ENCODE measurements at places on chromosomes 3 and 15. TPM values are rescaled to one million over a fixed set of nuclear protein-coding genes. Genes with fewer than 3 reads are reported as not detected.
A peak's percentile ranks its signal among the peaks of the same experiment; 100 is the strongest.

MYL3 gene
- 0.32 TPM for total RNA-seq

GRCh38 chr3:124409650-124410275, 320.5 kb upstream of the UMPS start:
- no peak for DNase-seq

ZNF620 gene
- total RNA-seq = 7.0 TPM

- DNase-seq = peak; percentile 60
Measured at GRCh38 chr3:32569540-32570420, 878 bp downstream of the DYNC1LI1 start.

DNA sequence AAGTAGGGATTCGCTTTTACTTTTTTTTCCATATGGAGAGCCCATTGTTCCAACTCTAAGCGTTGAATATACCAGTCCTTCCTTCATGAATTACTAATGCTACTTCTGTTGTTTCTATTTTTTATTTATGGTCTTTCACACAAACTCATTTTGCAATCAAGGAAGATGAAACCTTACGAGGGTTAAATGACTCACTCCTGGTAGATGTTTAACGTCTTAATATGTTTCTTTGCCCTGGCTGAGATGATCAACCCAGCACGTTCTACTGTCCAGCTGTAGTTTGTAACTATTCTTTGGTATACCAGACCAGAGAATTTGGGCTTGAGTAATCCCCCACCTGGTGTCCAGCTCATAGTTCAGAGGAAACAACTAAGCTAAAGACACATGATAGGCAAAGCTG, 23.1 kb downstream of the CDCP1 start:
- no peak for DNase-seq

HGD gene
- 46.0 TPM for total RNA-seq

GAP43 gene
- 0.96 TPM for total RNA-seq

PAQR9 gene
- total RNA-seq = not detected

DNA sequence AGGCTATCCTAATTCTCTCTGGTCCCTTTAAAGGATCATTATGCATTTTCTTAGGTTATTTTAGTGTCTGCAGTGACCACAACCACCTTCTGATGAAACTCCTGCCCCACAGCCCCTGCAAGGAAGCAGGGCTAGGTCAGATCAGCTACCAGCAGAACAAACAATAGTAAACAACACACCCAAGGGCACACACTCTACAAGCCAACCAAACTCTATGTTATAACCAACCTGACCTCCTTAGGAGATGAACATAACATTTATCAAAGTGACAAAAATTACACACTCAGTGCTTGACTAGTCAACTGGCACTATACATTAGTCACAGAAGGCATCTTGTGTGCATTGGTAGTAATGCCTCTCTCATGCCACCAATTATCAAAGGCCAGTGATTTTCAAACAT, 17.3 kb downstream of the DENND6A start:
- no peak for DNase-seq

DNA sequence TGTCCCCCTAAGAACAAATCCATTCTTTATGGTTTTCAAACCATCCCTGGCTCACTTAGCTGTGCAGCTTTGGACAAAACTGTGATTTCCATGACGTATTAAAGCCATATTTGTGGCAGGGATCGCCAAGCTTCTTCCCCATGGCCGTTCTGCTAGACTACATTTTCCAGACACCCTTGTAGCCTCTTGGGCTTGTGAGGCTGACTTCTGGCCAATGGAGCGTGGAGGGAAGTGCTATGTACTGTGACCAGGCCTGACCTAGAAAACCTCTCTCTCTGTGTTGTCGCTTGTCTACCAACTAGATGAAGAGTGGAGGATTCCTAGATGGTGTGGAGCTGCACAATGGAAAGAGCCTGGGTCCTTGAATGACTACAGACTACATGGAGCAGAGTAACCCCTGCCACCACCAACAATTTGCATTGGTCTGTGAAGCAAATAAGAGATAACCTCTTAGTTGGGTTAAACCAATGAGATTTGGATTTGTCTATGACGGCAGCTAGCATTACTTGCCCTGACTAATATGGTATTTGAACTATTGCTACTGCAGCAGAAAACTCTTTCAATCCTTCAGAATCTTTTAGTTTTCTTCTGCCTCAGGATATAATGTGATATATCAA, 22.1 kb upstream of the MGLL start:
- no peak for DNase-seq

DNA sequence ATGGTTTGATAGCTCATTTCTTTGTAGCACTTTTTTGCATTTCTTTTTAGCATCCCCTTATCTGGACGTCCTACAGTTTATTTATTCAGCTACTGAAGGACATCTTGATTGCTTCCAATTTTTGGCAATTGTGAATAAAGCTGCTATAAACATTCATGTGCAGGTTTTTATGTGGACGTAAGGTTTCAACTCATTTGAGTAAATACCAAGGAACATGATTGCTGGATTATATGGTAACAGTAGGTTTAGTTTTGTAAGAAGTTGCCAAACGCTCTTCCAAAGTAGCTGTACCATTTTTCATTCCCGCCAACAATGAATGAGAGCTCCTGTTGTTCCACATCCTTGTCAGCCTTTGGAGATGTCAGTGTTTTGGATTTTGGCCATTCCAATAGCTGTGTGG, 29.5 kb upstream of the ACTL6A start:
- no peak for DNase-seq

DNA sequence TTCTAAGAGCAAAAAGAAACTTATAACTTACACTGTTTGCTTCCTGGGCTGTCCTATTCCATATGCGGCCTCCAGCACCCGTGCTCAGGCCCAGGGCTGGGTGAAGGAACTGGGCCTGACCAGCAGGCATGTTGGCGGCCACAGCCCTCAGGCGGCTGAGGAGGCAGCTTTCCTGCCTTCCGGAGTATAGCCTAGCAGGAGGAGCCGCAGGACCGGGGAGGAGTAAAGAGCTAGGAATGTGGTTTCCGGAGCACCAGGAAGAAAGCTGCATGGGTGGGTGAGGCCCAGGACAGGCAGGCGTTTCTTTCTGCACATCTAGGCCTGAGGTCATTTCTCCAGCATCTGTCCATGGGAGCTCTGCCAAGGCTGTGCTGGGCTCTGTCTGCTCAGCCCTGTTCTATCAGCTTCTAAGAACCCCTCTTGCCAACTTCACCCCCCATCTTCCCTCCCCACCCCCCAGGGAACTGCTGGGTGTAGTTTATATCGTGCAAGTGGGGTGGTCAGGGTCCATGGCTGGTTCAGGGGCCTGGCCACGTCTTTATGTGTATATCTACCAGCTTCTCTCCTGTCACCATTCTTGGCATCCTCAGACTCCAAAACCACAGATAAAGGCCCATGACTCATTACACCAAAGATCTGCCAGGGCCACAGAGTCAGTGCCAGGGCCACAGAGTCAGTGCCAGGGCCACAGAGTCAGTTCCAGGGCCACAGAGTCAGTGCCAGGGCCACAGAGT, 7.8 kb upstream of the KIF7 start:
- DNase-seq = peak; percentile 85

GRCh38 chr3:188391592-188391991, 237.6 kb downstream of the LPP start:
- no peak for DNase-seq

GCNT3 gene
- total RNA-seq = 239 TPM

- DNase-seq = no peak
Measured at GRCh38 chr3:78632925-78633553, 1134.8 kb downstream of the ROBO1 start.
